ENCODE measurements at places on chromosomes 4 and X. TPM values are rescaled to one million over a fixed set of nuclear protein-coding genes. Genes with fewer than 3 reads are reported as not detected.
A peak's percentile ranks its signal among the peaks of the same experiment; 100 is the strongest.

DNA sequence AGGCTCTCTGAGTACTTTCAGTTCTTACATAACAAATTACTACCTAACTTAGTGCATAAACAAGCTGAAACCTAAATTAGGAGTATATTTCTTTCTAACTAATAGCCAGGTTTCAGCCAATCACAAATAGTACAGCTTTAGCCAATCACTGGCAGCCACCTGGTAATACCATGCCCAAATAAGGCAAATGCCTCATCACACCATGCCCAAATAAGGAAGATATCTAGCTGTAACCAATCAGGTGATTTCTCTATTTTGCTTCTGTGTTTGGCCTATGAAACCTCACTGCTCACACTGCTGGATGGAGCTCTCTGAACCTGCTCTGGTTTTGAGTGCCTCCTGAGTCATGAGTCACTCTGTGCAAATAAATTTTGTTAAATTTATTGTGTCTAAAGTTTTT is 113.5 kb downstream of the DDIT4L start:
- no peak for DNase-seq

DNA sequence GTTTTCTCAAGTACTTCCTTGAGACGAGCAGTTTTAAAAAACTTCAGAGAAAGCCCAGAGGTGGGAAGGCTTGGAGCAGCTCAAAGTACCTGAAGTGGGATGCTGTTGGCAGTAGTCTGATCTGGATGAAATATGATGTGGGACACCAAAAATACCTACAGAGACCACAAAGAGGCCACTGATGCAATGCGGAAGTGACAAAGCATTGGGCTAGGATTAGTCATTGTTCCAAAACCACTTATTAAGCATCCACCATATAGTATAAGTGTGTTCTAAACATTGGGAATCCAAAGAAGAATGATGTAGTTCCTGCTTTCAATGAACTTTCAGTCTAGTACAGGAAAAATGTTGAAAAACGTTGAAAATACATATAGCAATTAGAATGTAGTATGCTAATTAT is 386.1 kb upstream of the CNKSR2 start:
- peak; percentile 40 for DNase-seq

- DNase-seq: peak; percentile 6
Observed at GRCh38 chrX:136780241-136780640, 491 bp downstream of the ARHGEF6 start.

GRCh38 chr4:182189103-182189878 is 53.9 kb upstream of the TENM3 start:
- DNase-seq: peak; percentile 63

GRCh38 chrX:50168241-50168687 is 32.5 kb downstream of the AKAP4 start:
- DNase-seq: no peak

DNA sequence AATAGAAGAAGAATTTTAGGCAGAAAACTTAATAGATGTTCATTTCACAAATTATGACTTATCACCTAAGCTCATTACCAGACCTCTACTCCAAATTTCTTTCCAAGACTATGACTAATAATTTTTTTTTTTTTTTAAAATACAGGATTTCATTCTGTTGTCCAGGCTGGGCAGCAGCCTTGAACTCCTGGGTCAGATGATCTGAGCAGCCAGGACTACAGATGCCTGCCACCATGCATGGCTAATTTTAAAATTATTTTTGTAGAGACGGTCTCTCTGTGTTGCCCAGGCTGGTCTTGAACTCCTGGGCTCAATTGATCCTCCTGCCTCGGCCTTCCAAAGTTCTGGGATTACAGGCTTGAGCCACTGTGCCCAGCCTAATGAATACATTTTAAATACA is 119.2 kb downstream of the ARHGAP10 start:
- no peak for DNase-seq

DNA sequence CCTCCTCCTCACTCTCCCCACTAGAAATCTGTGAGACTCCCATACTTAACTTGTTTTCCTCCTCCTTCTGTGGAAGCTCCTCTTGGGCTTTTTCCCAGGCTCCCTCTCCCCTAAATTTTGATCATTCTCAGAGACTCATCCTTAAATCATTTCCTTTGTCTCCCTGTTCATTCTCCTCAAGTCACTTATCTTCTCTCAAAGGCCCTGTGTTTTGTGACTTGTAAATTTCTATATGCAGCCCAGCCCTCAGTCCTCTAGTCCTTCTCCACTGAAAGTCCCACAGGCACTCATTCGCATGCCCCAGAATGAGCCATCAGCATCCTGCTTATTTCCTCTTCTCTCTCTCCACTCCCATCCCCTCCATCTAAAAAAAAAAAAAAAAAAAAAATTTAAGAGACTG is 171.8 kb downstream of the SOWAHB start:
- peak; percentile 59 for DNase-seq

GRCh38 chr4:38040619-38041018 is 80.4 kb downstream of the PTTG2 start:
- no peak for DNase-seq

DNA sequence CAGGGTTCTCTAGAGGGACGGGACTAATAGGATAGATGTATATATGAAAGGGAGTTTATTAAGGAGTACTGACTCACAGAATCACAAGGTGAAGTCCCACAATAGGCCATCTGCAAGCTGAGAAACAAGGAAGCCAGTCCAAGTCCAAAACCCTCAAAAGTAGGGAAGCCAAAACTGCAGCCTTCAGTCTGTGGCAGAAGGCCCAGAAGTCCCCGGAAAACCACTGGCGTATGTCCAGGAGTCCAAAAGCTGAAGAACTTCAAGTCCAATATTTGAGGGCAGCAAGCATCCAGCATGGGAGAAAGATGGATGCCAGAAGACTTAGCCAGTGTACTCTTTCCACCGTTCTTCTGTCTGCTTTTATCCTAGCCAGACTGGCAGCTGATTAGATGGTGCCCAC is 227.2 kb downstream of the KCTD8 start:
- no peak for DNase-seq

- DNase-seq: peak; percentile 93
Observed at GRCh38 chr4:5863461-5864113, 29.3 kb downstream of the CRMP1 start.

DNA sequence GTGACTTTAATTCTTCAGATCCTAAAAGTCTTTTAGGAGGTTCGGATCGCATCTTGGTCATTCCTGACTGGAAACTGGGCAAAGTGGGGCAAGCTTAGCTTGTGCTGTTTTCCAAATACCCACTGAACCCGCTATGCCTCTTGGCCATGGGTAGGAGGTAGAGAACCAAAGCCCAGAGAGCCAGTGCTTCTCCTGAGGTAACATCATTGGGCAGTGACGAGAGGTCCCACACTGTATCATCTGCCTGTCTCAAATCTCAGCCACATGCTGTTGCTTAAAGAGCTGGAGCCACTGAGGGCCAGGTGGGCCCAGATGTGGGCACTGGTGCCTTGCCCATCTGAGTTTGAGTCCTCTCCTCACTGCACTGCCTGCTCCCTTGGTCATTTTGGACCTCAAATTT is 68.2 kb downstream of the SLC2A9 start:
- no peak for DNase-seq

GRCh38 chr4:13171292-13172057 is 312.7 kb downstream of the RAB28 start:
- no peak for DNase-seq

- peak; percentile 27 for DNase-seq
Observed at GRCh38 chrX:12447448-12448064, 309.3 kb downstream of the FRMPD4 start.

DNA sequence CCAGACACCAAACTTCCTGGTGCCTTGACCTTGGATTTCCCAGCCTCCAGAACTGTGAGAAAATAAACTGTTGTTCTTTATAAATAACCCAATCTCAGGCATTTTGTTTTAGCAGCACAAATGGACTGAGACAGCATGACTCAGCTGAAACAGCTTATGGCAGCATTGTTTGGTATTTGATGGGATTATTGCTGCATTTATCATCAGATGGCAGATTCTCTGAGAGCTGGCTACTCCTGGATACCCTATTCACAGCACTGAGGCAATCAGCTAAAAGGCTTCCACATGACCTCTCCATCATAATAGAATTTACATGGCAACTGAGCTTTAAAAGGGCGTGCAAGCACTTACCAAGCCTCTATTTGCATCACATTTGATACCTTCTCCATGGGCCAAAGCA is 623.1 kb upstream of the CPEB2 start:
- peak; percentile 4 for DNase-seq

DNA sequence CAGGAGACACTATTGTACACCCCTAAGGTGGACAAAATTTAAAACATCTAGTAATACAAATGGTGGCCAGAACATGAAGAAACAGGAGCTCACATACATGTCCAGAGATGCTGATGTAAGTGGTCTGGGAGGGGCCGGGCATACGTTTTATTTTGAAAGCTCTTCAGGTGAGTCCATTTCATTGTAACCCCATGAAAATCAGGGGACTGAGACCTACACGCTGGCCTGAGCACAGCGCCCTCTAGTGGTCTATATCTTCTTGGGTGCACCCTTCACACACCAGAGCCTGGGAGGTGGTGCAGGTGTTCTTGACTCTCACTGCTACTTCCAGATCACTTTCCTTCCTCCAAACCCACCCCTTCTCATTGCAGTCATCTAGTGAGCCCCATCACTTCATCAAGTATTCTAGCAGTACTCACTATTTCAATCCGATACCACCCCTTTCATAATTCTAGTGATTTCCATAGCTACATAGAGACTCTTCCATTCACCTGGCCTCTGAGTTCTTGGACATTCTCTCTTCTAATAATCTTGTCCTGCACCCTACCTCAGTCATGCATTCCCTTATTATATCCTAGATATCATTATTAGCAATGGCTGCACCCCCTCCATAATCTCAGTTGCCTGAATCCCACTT is 4.3 kb upstream of the TLR6 start:
- peak; percentile 62 for DNase-seq

DNA sequence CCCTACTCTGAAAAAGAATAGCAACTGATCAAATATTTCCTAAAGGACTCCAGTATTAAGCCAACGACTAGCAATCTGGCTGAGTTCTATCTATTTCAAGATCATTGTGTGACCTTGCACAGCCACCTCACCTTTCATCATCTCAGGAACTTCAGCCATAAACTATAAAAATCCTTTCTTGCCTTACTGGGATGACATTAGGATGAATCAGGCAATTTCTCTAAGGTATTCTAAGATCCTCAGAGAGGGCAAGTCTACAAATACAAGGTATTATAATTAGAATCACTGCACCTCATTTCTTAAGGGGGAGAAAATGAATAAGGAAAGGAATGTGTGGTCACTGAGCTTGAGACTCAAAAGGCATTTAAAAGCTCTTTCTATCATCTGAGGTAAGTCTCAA is 152.6 kb downstream of the GRIA3 start:
- peak; percentile 23 for DNase-seq

DNA sequence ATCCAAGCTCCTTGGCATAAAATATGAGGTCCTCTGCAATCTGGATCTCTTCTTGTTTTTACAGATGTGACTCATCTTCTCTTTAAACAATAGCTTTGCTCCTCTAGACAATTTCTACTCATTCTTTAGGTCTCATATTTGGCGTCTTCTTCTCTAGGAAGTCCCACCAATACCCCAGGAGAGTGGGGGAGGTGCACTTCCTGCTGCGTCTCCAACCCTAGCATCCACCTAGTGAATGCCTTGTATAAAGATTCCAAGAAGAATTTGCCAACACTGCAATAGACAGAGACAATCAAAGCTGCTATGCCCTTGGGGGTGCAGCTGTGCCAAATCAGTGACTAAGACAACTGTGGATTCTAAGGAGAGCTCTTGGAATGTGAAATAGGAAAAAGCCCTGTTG is 45.7 kb upstream of the SLC10A7 start:
- DNase-seq: peak; percentile 35

- no peak for DNase-seq
Observed at GRCh38 chr4:1242506-1243450, 6.2 kb downstream of the CTBP1 start.

- DNase-seq: peak; percentile 36
Observed at GRCh38 chrX:46642145-46642544, 68.6 kb downstream of the CHST7 start.

DNA sequence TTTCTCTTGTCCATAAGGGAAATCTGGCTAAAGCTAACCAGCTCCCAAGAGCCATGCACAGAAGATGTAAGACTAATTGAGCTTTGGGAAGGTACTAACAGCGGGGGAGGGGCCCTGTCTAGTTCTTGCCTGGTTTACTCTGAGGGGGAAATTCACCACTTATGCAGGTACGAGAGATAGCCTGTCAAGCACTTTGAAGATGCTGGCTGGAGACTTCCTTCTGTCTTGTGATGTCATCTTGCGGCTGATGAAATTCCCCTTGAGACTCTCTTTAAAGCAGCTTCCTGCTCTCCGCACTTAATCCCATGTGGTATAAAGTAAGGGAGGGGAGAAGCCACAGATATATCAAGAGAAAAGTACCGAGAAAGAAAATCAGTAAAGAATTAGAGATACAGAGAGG is 345.3 kb downstream of the MAPK10 start:
- no peak for DNase-seq

GRCh38 chr4:58962424-58962823 is 1852.2 kb upstream of the IGFBP7 start:
- no peak for DNase-seq

- DNase-seq: peak; percentile 58
Observed at GRCh38 chr4:116016201-116016600, 902.8 kb upstream of the NDST4 start.

- peak; percentile 67 for DNase-seq
Observed at GRCh38 chr4:84750260-84750959, 167.5 kb downstream of the CDS1 start.

GRCh38 chr4:2469192-2469984 is 482 bp downstream of the RNF4 start:
- DNase-seq: peak; percentile 63

DNA sequence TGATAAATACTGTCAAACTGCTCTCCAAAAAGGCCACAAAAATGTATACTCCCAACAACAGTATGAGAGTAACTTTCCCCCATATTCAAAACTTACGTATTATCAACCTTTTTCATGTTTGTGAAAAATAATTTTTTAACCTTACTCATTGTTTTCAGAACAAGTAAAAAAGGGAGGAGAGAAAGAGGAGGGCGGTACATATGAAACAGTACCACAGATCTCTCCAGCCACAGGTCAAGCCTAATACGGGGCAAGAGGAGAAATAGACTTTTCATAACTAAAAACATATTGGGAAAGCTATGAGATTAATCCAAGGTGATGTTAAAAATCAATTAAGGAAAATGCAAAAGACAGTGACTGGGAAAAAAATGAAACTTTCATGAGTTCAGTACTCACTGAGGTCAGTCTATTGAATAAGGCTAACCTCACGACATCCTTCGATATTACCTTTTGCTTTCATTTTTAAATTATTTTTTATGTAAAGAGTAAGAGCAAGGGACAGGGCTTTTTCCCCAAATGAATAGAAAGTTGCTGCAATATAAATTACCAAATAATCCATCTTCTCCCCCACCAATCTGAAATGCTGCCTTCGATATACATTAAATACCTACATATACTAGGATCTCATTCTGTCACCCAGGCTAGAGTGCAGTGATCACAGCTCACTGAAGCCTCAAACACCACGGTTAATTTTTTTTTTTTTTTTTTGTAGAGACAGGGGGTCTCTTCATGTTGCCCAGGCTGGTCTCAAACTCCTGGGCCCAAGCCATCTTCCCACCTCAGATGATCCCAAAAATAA is 25.3 kb downstream of the FBXW7 start:
- no peak for DNase-seq

- DNase-seq: peak; percentile 65
Observed at GRCh38 chrX:139559383-139560042, 29.0 kb downstream of the F9 start.

Gene GYG2
- polyA plus RNA-seq: 1.2 TPM

Gene PPEF2
- not detected for polyA plus RNA-seq

Gene TEX13B
- not detected for polyA plus RNA-seq

Gene CCKAR
- polyA plus RNA-seq: not detected

Gene LGI2
- polyA plus RNA-seq: not detected

Gene TSPAN7
- polyA plus RNA-seq: not detected

Gene CTAG1B
- polyA plus RNA-seq: not detected

Gene PAGE1
- not detected for polyA plus RNA-seq
